Vagina (tissue), 2 donors: ENCODE measurements at places on chromosomes 4 and X. TPM values are rescaled to one million over a fixed set of nuclear protein-coding genes. Genes with fewer than 3 reads are reported as not detected.

CXXC4 gene
- 0.74 TPM for total RNA-seq

SLC4A4 gene
- 3.2 TPM for total RNA-seq

REPS2 gene
- total RNA-seq, result 10.8 TPM

STS gene
- 6.4 TPM for total RNA-seq

FGF5 gene
- total RNA-seq, result not detected

RBMXL3 gene
- not detected for total RNA-seq

MAGEA8 gene
- total RNA-seq, result not detected

STK26 gene
- total RNA-seq, result 18.9 TPM

ABLIM2 gene
- 15.5 TPM for total RNA-seq

ASB9 gene
- total RNA-seq, result 2.0 TPM

CCKAR gene
- 0.74 TPM for total RNA-seq

MAGEB16 gene
- not detected for total RNA-seq

PABPC4L gene
- total RNA-seq, result 3.7 TPM

TMEM31 gene
- not detected for total RNA-seq

FHIP1A gene
- total RNA-seq, result 20.4 TPM

DCAF12L2 gene
- total RNA-seq, result not detected

MTMR8 gene
- 7.9 TPM for total RNA-seq

CFAP99 gene
- total RNA-seq, result not detected

SULT1B1 gene
- 1.7 TPM for total RNA-seq

CPLX1 gene
- 0.98 TPM for total RNA-seq

ANK2 gene
- 64.6 TPM for total RNA-seq

RBM47 gene
- total RNA-seq, result 61.1 TPM

CACNA1F gene
- 0.25 TPM for total RNA-seq

PCDH11X gene
- 0.74 TPM for total RNA-seq

DIAPH2 gene
- 38.8 TPM for total RNA-seq

FGFBP2 gene
- total RNA-seq, result 2.9 TPM

MGAT4D gene
- total RNA-seq, result not detected

HS6ST2 gene
- total RNA-seq, result 0.74 TPM

SOD3 gene
- total RNA-seq, result 280 TPM

UGT2B15 gene
- not detected for total RNA-seq

SYNPO2 gene
- total RNA-seq, result 109 TPM

TEX11 gene
- not detected for total RNA-seq

NDNF gene
- 4.9 TPM for total RNA-seq

HERC5 gene
- 5.4 TPM for total RNA-seq

CNKSR2 gene
- 4.2 TPM for total RNA-seq

AFF2 gene
- total RNA-seq, result 0.74 TPM

FATE1 gene
- total RNA-seq, result not detected

CLNK gene
- total RNA-seq, result not detected

FLNA gene
- 1,247 TPM for total RNA-seq

TCEAL1 gene
- 93.1 TPM for total RNA-seq

PLP1 gene
- total RNA-seq, result 8.8 TPM

GRPR gene
- not detected for total RNA-seq

GAGE12F gene
- total RNA-seq, result not detected

PAGE2B gene
- total RNA-seq, result not detected

HSD17B13 gene
- total RNA-seq, result 23.8 TPM

CFAP47 gene
- total RNA-seq, result not detected

ERCC6L gene
- total RNA-seq, result 0.74 TPM

PLS3 gene
- 382 TPM for total RNA-seq

AADAT gene
- 3.7 TPM for total RNA-seq

PROM1 gene
- not detected for total RNA-seq

APELA gene
- total RNA-seq, result not detected

VCX3B gene
- total RNA-seq, result not detected

ZCCHC18 gene
- 1.2 TPM for total RNA-seq

LDB2 gene
- 70.0 TPM for total RNA-seq

DDX60 gene
- total RNA-seq, result 7.4 TPM

CT45A1 gene
- total RNA-seq, result not detected

RASSF6 gene
- total RNA-seq, result 16.9 TPM

STK32B gene
- total RNA-seq, result 6.4 TPM
